ENCODE measurements at places on chromosomes 12 and 14.

GRCh38 chr14:95511687-95512086 lies 4.8 kb downstream of the SYNE3 start:
- no peak for DNase-seq

DNA sequence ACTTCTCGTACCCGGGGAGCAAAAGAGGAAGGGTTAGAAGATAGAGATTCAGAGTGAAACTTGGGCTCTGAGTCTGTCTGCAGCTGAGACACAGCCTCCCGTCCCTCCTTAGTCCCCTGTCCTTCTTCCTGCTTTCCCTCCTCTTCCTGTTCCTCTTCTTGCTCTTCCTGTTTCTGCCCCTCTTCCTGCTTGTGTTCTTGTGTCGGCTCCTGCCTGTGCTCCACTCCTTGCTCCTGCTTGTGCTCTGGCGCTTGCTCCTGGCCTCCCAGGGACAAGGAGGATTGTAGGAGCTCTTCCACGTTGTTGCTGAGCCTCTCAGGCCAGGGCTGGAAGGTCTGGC lies 3.0 kb downstream of the ACRBP start:
- no peak for DNase-seq

- DNase-seq: no peak
Measured at GRCh38 chr14:91149462-91149861, 35.6 kb downstream of the DGLUCY start.

DNA sequence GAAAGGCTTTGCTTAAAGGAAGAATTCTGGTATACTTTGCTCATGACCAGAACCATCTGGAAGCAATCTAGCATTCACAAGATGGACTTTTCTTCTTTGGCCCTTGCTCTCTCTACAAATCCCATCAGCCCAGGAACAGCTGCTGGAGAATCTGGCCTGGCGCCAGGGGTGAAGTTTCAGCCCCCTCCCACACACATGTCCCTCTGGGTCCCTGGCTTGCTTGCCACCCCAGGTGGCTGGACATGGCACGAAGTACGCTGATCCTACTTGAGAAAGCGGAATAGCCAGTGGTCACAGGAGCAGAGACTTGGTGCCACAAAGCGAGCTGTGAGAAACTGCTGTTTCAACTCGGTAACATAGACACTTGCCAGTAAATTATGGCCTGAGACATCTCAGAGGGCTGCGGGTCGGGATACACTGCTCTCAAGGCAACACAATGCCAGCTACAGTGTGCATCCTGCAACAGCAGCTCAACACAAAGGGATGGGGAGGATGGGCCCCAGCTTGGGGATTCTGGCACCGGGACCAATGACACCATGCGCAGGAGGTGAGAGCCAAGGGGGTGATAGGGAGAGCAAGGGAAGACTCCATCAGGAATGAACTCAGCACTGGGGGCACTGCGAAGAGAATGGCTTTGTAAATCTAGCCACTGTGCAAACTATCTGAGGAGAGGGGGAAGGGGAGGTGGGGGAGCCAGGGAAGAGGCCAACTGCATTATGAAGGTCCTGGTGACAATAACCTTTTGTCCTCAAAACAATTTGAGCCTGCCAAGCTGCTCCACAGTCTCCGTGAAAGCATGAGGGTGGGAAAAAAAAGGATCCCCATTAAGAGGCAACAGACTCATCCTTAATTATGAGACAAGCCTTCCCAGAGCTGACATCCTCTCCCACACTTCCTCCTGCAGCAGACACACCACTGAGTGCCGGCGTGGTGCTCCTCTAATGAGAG lies 219.9 kb downstream of the PPM1H start:
- no peak for DNase-seq

DNA sequence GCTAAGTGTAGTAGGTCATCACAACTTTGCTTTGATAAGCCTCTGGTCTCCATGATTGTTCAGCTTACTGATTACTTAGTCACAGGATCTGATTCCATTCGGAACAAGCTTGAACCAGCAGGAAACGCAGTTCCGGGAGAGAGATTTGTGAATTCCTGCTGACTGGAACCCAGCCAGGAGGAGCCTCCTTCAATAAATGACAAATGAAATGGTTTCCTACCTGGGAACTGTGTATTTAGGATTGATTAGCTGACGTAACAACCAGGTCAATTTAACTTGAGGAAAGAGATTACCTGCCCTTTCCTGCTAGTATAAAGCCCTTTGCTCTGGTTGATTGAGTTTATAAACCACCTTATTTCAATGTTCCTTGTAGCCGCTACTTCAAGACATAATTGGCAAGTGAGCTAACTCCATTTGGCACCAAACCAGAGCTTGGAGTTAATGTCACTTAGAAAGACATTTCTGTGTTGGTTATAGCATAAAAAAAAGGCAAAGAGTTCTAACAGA lies 35.1 kb upstream of the KCNH3 start:
- no peak for DNase-seq

DNA sequence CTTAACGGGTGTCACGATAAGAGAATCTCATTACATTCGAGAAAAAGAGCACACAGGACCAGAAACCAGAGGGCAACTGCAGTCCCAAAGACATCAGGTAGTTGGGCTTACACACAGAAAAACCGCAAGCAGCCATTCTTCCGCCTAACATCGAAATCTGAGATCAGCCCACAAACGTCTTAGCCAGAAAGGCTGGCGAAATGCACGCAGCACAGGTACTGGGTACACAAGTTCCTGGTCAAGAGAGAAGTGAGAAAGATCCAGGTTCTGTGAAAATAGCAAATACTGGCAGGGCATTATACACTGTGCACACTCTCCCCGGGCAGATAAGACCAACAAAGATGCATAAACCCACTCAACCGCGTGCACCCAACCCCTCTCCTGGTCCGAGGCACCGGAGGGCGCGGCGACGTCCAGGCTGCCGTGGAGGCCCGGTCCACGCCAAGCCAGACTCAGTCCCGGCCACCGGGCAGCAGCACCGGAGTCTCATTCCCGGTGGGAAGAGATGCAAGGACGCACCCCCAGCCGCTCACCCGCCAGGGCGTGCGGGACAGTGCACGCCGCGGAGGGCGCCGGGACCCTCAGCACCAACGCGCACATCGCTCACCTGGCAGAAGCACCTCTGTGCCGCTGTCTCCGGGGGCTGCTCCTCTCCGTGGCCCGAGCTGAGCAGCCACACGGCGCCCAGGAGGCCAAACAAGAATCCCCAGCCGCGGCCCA lies 437 bp downstream of the ERO1A start:
- DNase-seq: peak; percentile 61

- DNase-seq: no peak
Measured at GRCh38 chr12:132923356-132923909, 32.7 kb downstream of the ZNF605 start.

DNA sequence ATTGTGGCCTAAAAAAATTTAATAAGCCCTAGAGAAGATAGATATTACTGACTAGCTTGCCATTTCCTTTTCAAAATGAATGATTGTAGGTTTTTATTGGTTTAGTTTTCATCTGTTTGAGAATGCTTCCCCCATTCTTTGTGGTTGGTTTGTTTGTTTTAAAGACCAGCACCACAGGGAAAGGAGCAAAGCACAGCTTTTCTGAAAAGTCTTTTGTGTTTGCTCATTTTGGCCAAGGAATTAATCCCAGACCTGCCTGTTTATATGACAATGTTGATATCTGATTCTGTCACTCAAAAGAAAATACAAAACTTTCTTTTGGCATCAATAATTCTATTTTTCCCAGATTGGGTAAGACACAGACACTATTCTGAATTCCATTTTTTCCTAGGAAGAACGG lies 312.5 kb upstream of the FLRT2 start:
- no peak for DNase-seq

GRCh38 chr12:47885012-47885501 lies 19.7 kb downstream of the VDR start:
- DNase-seq: peak; percentile 85

DNA sequence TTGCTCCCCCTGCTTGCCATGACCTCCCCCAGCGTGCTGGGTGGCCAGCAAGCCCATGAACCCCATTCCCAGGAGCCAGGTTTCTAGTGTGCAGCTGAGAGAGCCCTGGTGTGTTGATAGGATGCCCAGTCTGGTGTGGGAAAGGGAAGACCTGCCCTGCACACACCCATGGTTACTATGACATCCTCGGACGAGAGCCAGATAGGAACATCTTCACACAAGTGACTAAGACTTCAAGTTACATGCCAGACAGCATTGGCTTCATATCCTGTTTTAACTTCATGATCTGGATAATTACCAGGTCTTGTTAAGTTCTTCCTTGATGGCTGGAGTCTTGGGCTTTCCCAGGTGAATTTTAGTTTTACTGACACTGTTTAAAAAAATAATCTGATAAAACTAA lies 196.6 kb upstream of the EGLN3 start:
- no peak for DNase-seq

- no peak for DNase-seq
Measured at GRCh38 chr14:106670011-106670410, 1143.6 kb downstream of the TMEM121 start.

GRCh38 chr12:1531153-1531653 lies 63.2 kb downstream of the FBXL14 start:
- no peak for DNase-seq

GRCh38 chr14:96095581-96096476 lies 56.7 kb downstream of the C14orf132 start:
- DNase-seq: no peak

GRCh38 chr14:51507906-51508511 lies 143.7 kb upstream of the FRMD6 start:
- DNase-seq: no peak

DNA sequence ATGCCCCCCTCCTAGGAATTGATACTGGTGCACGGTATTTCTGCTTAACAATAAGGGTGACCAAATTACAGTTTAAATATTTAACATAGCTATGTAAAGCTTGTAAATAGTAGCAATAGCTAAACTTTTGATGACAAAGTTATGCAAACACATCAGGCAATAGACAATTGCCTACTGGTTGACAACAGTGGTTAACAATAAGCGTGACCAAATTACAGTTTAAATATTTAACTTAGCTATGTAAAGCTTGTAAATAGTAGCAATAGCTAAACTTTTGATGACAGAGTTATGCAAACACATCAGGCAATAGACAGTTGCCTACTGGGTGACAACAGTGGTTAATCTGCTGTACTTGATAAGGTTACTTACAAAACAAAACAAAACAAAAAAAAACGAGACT lies 886.5 kb upstream of the FLRT2 start:
- DNase-seq: no peak

DNA sequence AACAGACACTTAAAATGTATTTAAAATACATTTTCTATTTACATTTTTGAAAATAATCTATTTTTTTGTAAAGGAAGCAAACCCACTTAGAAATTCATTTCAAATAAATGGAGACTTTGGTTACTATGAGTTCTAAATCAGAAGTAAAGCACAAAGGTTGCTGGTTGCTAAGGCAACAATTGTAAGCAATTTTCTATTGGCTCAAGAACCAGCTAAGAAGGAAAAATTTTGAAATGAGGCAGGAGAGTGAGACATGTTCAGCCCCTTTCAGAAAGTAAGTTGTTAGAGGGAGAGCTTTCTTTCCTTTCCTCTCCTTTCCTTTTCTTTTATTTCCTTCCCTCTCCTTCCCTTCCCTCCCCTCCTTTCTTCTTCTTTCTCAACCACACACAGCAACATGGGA lies 80.7 kb downstream of the PRMT8 start:
- no peak for DNase-seq

- no peak for DNase-seq
Measured at GRCh38 chr14:89805501-89805900, 149.0 kb downstream of the EFCAB11 start.

- DNase-seq: no peak
Measured at GRCh38 chr14:19878029-19878642, 3.2 kb downstream of the OR4K2 start.

DNA sequence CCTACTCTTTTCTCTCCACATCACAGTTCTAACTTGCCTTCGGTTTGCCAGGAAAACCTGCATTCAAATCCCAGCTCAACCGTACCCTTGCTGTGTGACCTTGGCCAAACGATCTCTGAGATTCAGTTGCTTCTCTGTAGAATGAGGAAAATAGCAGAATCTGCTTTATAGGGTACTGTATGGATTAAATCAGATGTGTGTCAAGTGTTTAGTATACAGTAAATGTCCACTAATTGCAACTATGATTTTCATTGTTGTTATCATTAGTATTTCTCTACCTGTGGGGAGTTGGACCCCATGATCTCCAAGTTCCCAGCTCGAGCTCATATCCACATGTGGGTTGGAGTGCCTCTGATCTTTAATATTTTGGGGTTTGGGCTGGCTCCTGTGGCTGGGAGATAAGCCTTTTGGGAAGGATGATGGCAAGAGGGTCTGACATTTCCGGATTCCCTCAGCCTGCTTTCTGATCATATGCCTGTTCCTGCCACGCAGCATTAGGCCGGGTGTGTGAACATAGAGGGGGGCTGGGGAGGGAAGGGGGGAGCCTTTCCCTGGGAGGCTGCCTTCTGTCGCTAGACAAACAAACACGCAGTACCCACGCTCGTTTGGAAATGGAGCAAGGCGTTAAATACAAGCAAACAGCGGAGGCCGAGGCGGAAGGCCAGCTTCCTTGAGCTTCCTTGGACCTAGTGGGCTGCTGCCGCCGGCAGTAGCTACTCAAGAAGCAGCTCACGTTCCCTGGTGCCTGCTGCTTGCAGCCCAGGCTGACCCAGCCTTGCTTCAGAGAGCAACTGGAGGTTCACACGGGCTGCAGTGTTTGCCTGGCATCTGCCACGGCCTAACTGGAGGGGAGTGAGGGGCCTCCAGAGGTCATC lies 213.5 kb upstream of the LHX5 start:
- DNase-seq: no peak

DNA sequence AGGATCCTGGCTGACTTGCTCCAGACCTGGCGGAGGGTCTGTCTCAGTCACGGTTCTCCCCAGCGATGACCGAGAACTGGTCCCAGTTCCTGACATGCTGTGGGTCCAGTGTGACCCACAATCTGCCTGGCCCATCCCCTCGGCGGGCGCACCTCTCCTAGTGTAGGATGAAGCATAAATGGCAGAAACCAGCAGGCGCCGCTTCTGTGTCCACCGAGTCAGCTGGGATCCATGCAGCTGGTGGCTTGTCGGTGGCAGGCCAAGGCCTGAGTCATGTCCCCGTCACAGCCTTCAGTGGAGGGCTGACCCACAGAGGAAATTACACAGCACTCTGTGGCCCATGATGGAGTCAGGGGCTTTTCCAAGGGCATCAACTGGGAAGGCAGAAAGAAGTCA lies 38.5 kb downstream of the NFKBIA start:
- peak; percentile 20 for DNase-seq

- DNase-seq: no peak
Measured at GRCh38 chr12:6322969-6323339, 12.5 kb downstream of the PLEKHG6 start.

DNA sequence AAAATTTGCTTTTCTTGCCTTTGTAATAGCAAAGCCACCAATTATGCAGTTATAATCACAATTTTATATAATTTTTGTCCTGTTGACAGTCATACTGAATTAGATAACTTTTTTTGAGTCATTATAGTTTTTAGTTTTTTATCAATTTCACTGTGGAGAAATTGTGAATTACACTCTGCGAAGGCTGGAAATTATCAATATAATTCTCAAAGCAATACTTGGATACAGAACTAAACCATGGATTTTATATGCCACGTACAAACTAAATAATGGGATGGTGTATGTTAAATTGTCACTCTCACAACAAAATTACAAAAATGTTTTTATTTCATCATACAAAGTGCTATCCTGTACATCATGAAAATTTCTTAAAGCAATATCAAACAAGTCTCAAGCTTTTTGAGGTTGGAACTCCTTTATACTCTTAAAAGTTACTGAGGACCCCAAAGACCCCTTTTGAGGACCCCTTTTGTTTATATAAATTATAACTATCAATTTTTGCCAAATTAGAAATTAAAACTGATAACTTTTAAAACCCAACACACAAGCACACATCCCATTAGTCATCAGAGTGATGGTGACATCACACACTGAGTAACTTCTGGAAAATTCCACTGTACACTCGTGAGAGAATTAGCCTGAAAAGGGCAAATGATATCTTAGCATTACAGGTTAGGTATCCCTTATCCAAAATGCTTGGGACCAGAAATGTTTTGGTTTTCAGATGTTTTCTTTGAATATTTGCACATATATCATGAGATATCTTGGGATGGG lies 19.8 kb upstream of the AQP2 start:
- DNase-seq: peak; percentile 15

Measured in stimulated activated CD4-positive, alpha-beta T cell treated with anti-CD3 and anti-CD28 coated beads, Interleukin-4, amount 100 ng/mL, for 24 hours (primary cell).